Stimulated activated CD8-positive, alpha-beta memory T cell treated with anti-CD3 and anti-CD28 coated beads, Interleukin-7, amount 100 ng/mL, for 48 hours (primary cell): ENCODE measurements at places on chromosomes 6 and 20.

GRCh38 chr6:30101444-30102413 lies 11.2 kb downstream of the TRIM31 start:
- peak; percentile 62 for DNase-seq

DNA sequence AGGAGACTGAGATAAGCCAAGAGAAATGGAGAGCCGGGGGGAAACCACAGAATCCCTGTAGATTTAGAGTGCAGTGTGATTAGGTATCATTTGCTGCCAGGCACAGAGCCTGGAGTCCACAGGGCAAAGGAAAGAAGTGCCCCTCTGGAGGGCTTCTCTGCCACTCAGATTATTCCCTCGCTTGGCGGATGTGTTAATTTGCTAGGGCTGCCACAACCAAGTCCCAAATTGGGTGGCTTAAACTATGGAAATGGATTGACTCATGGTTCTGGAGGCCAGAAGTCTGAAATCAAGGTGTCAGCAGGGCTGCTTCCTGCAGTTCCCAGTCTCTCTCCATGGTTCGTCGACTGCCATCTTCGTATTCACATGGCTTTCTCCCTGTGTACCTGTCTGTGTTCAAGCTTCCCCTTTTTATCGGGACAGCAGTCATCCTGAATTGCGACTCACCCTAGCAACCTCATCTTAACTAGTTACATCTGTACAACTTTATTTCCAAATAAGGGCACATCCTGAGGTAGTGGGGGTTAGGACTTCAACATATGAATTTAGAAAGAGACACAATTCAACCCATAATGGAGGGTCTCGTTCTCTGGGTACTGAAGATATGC lies 122.2 kb downstream of the ANKRD60 start:
- no peak for DNase-seq

DNA sequence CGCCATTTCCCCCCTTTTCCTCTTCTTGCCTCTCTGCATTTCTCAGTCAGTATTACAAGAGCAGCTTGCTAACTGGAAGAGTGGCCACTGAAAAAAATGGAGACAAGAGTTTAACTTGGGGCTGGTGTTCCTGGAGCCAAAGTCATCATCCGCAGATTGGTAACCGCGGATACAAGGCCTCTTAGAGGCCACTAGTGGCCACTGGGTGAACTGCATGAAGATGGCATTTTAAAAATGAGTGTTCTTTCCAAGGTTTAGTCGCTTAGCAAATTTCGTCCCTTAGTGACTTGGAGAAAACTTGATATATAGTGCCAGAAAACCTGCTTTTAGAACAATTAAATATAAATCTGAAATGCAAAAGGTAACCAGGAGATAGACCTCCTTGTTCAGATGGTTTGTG lies 4.8 kb downstream of the F13A1 start:
- DNase-seq: no peak

DNA sequence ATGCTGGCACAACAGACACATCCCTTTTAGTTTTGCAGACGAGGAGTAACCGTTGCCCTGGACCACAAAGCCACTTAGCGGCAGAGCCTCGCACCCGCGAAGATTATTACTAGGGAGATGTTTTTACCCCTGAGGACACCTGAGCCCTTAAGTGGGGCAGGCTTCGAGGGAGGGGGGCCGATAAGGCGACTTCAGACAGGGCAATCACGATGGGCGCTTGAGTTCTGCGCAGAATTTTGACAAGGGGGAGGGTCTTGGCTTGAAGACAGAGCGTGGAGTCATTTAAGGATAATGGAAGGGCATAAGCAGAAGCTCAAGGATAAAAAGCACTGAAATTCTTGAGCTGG lies 650 bp upstream of the TTK start:
- DNase-seq: peak; percentile 2

GRCh38 chr20:37457921-37458320 lies 63.1 kb upstream of the NNAT start:
- no peak for DNase-seq
